ENCODE measurements at places on chromosomes 7 and 10.

DNA sequence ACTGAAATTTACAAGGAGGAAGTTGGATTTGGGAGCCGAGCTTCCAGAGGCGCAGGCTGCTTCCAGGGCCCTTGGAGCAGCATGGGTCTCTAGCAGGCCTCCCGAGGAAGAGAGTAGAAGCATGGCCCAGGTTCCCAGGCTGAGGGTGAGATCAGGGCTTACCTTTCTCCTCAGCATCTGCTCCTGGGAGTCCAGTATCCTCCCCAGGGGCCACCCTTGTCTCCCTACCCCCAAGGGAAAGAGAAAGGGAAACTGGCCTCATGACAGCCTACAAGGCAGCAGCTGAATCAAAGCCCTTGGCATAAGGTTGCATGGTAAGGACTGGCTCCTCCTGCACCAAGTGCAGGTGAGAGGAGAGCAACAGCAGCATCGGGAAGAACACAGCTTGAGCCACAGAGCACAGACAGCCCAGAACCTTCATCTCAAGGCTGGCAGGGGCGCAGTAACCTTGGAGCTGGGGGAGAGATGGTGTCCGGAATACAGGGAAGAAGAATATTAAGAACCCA is 114.5 kb downstream of the MARCHF5 start:
- no peaks in the 10 kb centered on the region for H3K36me3 ChIP-seq
- no peak overlapping the region for H3K4me3 ChIP-seq
- no peak overlapping the region for H3K27ac ChIP-seq
- no peaks in the 10 kb centered on the region for H3K4me1 ChIP-seq
- no peak for DNase-seq

DNA sequence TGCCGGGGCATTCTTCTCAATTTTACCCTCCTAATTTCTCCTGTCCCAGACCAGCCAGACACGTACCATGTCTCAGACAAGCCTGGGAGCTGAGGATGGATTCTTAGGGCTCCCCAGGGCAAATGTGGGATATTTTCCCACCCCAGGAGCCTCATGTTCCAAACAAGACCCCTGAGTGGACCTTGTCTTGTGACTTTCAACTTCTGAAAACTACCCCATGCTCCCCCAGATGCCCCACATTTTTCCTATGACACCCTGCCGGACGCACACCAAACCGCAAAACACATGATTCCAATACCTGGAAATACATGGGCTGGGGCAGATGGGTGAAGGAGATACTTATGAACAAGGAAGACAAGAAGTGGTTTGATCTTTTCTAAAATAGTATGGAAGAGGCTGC is 874 bp downstream of the GIMAP5 start:
- peak; percentile 49 for DNase-seq
- peaks cover 60% of the 10 kb centered on the region for H3K36me3 ChIP-seq
- peak overlapping the region; percentile 90 for H3K4me3 ChIP-seq
- peak overlapping the region; percentile 89 for H3K27ac ChIP-seq

GRCh38 chr10:89160339-89160738 is 46.8 kb downstream of the CH25H start:
- H3K36me3 ChIP-seq, result no peaks in the 10 kb centered on the region
- no peak overlapping the region for H3K4me3 ChIP-seq
- no peak overlapping the region for H3K27ac ChIP-seq
- peaks cover 33% of the 10 kb centered on the region for H3K4me1 ChIP-seq

GRCh38 chr7:112160130-112160770 is 45.9 kb downstream of the DOCK4 start:
- no peak for DNase-seq
- no peak overlapping the region for H3K27ac ChIP-seq
- no peak overlapping the region for H3K4me3 ChIP-seq
- H3K36me3 ChIP-seq, result no peaks in the 10 kb centered on the region

DNA sequence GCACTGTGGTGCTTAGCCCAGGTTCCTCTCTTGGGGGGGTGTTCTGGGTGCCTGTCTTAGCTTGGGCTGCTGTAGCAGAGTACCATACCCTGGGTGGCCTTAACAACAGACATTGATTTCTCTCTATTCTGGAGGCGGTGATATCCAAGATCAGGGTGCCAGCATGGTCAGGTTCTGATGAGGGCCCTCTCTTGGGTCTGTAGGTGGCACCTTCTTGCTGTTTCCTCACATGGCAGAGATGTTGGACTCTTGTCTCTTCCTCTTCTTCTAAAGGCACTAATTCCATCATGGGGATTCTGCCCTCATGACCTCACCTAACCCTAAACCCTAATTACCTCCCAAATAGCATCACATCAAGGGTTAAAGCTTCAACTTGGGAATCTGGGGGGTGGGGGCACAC is 19.9 kb upstream of the CRHR2 start:
- H3K36me3 ChIP-seq, result no peaks in the 10 kb centered on the region
- H3K27ac ChIP-seq, result no peak overlapping the region
- H3K4me1 ChIP-seq, result peaks cover 6% of the 10 kb centered on the region

GRCh38 chr7:51229620-51230323 is 86.8 kb downstream of the COBL start:
- H3K36me3 ChIP-seq, result no peaks in the 10 kb centered on the region
- H3K27ac ChIP-seq, result no peak overlapping the region
- H3K4me3 ChIP-seq, result no peak overlapping the region
- H3K4me1 ChIP-seq, result no peaks in the 10 kb centered on the region
- no peaks in the 10 kb centered on the region for H3K27me3 ChIP-seq
- no peak for DNase-seq

- H3K4me1 ChIP-seq, result peaks cover 41% of the 10 kb centered on the region
- peaks cover 6% of the 10 kb centered on the region for H3K36me3 ChIP-seq
- no peak overlapping the region for H3K27ac ChIP-seq
- no peak for DNase-seq
Observed at GRCh38 chr10:99528494-99529441, 4.0 kb upstream of the NKX2-3 start.

DNA sequence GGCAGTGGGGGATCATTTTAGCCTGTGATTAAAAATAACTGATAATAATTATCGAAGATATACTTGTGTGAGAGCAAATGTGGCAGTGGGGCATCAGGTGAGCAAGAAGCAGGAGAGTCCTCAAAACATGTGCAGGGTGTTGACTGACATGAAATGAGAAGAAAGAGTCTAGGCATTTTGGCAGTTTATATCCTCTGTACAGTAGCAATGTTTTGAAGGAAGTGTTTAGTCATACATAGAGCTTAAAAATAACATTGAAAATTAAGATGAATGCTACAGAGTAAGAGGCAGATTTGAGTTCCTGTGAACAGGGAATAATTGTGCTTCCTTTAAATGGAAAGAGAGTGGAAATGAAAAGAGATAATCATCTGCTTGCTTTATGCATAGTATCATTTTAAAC is 47.4 kb downstream of the VPS50 start:
- no peaks in the 10 kb centered on the region for H3K4me1 ChIP-seq
- no peaks in the 10 kb centered on the region for H3K27me3 ChIP-seq
- H3K4me3 ChIP-seq, result no peak overlapping the region
- peaks cover 17% of the 10 kb centered on the region for H3K36me3 ChIP-seq
- no peak overlapping the region for H3K27ac ChIP-seq
- no peak for DNase-seq

DNA sequence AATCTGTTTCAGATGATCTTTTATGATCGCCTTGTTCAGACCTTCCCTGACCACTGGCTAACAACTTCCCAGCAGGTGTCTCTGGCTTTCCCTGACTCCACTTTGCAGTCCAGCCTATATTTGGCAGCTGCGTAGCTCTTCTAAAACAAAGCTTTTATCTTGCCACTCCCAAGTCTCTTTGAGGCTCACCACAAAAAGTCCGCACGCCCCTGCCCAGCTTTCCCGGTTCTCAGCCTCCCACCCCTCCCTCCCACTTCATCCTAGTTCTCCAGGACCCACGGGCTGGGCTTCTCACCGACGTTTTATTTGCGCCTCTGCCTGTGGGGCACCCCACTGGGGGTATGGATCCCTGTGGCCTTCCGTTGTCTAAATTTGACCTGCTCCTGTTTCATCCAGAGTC is 58.9 kb upstream of the USP6NL start:
- peaks cover 18% of the 10 kb centered on the region for H3K27me3 ChIP-seq
- H3K27ac ChIP-seq, result no peak overlapping the region
- peaks cover 23% of the 10 kb centered on the region for H3K4me1 ChIP-seq
- no peaks in the 10 kb centered on the region for H3K36me3 ChIP-seq
- no peak overlapping the region for H3K4me3 ChIP-seq
- DNase-seq, result no peak

GRCh38 chr10:132186488-132187429 is at the start of gene DPYSL4:
TSS of gene DPYSL4 (plus strand) at chr10:132186948. CDS start at chr10:132187064, 116 bp downstream.
- no peak for DNase-seq
- H3K27me3 ChIP-seq, result peaks cover 43% of the 10 kb centered on the region
- peaks cover 2% of the 10 kb centered on the region for H3K36me3 ChIP-seq

DNA sequence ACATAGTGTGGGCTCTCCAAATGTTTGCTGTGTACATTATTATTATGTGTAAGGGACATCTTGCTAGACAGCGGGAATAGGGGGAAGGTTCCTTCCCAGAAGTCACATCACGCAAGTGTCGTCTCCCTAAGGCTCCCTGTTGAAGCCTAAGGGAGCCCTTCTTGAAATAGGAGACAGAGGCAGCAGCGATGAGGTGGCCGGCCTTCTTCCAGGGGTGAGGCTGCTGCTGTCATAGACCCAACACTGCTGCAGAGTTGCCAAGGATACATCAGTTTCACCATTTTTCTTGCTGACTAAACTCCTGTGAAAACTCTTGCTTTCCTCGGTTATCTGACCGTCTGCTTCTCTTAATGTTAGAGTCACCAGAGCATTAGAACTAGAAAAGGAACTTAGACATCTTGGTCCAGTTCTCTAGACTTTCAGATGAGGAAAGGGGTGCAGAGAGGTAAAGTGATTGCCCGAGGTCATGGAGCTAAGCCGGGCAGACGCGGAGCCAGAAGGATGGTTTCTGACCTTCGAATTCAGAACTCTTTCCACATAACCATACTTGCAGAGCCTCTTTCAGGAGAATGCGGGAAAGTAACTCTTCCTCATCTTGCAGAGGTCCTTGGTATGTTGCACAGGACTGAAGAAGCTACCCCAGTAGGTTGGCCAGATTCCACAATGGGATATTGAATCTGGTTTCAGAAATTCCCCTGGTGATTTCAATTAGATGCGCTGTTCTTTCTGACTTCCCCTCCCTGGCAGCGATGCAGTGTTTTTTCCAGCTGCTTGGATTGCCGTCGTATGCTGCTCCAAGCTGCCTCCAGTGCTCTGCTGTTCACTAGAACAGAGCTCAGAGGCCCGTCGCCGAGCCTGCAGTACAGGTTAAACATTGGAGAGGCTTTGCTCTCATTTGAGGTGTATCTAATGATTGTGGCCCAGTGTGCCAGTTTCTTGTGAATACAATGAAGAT is 217.1 kb downstream of the CAMK1D start:
- no peak overlapping the region for H3K27ac ChIP-seq
- no peaks in the 10 kb centered on the region for H3K36me3 ChIP-seq
- H3K4me1 ChIP-seq, result peaks cover 4% of the 10 kb centered on the region
- no peak for DNase-seq
- no peak overlapping the region for H3K4me3 ChIP-seq

Data from activated CD8-positive, alpha-beta T cell treated with anti-CD3 and anti-CD28 coated beads, Interleukin-2, amount 10 ng/mL, durations not matched to agents 7 days and 5 days (primary cell).